ENCODE measurements at places on chromosomes 4 and X. TPM values are rescaled to one million over a fixed set of nuclear protein-coding genes. Genes with fewer than 3 reads are reported as not detected.

Gene TMEM156
- total RNA-seq = 4.0 TPM

Gene FAT1
- total RNA-seq = 410 TPM

Gene CLGN
- total RNA-seq = 0.47 TPM

Gene AKAP14
- total RNA-seq = not detected

Gene DNASE1L1
- total RNA-seq = 27.1 TPM

Gene IBSP
- total RNA-seq = not detected

Gene EGFL6
- total RNA-seq = 20.2 TPM

Gene KIAA1210
- total RNA-seq = 4.1 TPM

Gene GPR78
- total RNA-seq = 0.76 TPM

Gene KDR
- 67.2 TPM for total RNA-seq

Gene PRDM5
- 27.0 TPM for total RNA-seq

Gene ANKRD50
- total RNA-seq = 47.9 TPM

Gene USP46
- 25.3 TPM for total RNA-seq

Gene TMPRSS11B
- total RNA-seq = not detected

Gene SPATA4
- total RNA-seq = 0.88 TPM

Gene CASK
- 40.8 TPM for total RNA-seq

Gene GLOD5
- 0.76 TPM for total RNA-seq

Gene SYNPO2
- 29.0 TPM for total RNA-seq

Gene PNMA6F
- total RNA-seq = not detected

Gene GYPB
- 23.6 TPM for total RNA-seq

Gene ZDHHC15
- 5.1 TPM for total RNA-seq

Gene VCX2
- total RNA-seq = not detected

Gene TENM3
- 39.5 TPM for total RNA-seq

Gene C4orf51
- not detected for total RNA-seq

Gene TASL
- 2.2 TPM for total RNA-seq

Gene LONRF3
- total RNA-seq = 3.2 TPM

Gene AGTR2
- 93.5 TPM for total RNA-seq

Gene ZCCHC18
- 2.5 TPM for total RNA-seq

Gene FAM47E
- total RNA-seq = 11.1 TPM

Gene INPP4B
- total RNA-seq = 22.8 TPM

Gene SMR3B
- not detected for total RNA-seq
